ENCODE measurements at places on chromosomes 2 and 18.

DNA sequence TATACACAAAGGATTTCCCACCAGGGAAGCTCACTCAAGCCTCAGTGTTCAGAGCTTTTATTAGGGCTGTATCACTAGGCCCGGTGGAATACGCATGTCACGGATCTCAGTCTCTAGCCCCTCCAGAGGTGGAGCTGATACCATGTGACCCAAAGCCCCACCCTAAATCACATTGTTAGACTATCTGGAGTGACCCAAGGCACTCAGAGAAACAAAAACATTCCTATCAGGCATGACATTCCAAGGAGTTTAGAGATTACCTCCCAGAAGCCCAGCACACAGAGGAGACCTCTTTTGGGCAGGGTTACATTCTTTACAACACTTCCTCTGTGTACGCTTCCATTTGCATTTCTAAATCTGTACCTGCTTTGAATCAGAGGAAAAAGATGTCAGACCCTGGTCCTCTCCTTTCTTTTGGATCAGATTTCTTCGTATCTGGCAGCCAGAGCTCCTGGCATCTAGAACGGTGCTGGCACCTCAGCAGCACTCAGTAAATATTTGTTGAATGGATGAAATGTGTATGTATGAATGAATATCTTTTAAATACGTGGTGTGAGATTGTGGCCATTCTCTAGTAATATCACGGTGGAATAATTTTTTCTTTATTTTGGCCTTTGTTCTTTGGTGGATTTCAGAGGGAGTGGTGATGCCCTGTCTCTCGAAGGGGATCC is 37.7 kb upstream of the SMAD2 start:
- no peak for DNase-seq

DNA sequence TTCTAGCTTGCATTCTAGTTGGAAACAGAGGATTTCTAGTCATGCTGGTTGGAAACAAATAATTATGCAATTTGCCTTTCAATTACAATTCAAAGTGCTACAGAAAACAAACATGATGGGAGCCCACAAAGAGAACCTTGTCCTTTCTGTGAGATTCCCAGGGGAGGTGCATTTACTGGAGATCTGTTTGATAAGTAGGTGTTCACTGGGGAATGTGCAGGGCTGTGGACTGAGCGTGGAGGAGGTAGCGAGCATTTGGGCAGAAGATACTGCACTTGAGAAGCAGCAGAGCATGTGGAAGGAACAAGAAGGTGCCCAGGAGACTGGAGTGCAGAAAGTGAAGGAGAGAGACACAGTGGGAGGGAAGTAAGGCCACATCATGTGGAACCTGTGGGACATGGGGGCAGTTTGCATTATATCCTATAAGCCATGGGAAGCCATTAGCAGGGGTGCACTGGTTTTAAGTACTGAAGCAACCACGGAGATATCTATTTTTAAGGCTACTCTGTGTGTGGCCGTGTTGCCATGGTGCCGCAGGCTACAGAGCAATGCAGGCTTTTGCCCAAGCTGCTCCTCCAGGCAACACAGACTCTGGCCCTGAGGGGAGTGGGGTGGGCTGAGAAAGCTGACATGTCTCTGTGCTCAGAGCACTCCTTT is 154.0 kb downstream of the ANTXR1 start:
- peak; percentile 54 for DNase-seq

DNA sequence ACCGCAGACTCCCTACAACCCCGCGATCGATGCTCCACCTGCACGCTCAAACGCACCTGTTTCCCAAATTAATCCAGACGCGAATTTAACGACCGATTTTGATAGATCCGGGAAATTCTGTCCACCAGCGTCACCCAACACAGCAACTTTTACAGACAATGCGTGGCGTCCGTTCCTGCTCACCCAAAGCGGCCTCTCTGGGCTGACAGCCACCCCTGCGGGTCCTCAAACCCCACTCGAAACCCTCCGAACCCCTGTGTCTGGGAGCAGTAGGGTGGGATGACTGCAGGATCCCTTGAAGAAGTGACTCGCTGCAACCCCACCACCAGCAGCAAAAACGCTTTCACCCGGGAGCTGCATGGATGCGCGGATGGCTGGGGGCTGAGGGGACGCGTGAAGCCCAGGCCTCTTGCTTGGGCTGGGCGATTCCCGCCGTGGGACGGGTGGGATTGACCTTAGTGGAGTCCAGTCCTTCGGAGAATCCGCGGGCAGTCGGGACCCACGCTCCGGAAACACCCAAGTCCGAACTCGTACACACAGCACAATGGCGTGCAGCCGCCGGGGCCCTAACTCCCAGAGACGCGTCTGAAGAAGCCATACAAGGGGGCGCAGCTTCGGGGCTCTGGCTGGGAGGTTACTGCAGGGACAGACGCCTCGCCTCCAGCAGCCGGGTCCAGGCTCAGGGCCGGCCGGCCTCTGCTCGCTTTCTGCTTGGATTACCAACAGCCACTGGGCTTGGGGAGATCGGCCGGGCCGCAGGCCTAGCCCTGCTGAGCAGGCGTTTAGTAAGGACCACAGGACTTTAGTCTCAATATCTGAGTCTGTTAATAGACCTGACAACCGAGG is 31.1 kb upstream of the ATP6V1B1 start:
- DNase-seq = no peak

DNA sequence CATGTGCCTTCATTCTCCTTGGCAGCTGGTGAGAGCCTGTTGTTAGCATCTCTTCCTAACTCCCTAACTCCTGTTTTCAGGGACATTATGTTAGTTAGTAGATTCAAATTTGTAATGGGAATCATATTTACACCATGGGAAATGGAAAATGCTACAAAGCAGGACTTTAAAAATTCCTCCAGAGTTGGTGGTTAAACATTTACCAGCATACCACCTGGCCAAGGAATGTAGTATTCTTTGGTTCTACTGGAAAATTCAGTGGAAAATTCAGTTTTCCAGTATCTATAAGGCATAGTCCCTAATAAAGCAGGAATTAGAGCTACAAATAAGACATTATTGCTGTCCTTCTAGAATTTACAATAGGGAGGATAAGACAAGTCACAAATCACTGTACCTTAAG is 291.7 kb downstream of the GPD2 start:
- no peak for DNase-seq

DNA sequence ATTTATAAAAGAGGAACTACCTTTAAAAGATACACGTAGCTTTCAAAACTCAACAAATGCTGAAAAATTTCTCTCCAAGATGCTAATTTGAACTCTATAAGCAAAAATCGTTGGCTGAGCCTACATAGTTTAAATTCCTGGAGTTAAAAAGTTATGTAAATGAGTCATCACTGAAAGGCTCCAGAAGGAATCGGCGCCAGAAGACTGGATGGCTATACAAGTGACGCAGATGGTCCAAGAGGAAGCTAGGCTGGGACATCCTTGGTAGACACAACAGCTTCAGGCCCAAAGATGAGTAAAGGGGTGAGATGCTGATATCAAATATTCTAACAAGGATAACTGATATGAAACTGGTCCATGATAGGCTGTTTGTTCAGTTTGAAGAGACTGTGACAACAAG is 22.8 kb upstream of the DNAH6 start:
- no peak for DNase-seq

GRCh38 chr18:51789871-51790270 is 550.1 kb upstream of the DCC start:
- no peak for DNase-seq

DNA sequence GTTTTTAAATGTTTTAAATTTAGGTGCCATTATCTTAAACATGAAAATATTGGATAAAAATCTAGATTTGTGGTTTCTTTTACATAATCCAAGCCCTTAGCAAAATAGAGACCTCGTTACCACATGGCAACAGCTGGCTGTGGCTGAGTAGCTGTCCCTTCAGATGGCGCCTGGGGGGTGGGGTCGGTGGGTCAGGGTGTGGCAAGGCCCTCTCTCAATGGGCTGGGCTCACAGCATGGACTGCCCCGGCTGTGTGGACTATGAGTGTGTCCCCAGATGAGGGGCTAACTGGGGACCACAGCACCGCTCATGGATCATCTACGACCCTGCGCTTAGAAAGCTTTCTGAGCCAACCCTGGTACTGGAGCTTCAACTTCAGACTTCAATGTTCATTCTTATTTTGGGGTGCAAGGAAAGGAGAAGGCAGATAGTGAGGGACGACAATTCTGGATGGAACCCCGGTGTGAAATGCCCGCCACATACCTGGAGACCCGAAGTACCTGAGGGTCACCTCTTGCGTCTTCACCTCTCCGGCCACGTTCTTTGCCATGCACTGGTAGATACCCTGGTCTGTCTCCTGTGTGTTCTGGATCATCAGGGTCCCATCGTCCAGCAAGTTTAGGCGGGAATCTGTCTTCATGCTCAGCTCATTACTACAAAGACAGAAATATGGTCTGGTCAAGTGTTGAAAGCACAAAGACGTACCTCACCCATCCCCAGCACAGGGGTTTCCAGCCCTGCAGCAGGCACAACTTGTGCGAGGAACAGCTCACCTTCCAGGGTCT is 71.0 kb downstream of the PXDN start:
- DNase-seq = no peak

GRCh38 chr2:127075821-127076220 is 31.1 kb downstream of the BIN1 start:
- DNase-seq = no peak

GRCh38 chr18:373780-374179 is 105.9 kb upstream of the THOC1 start:
- DNase-seq = no peak

DNA sequence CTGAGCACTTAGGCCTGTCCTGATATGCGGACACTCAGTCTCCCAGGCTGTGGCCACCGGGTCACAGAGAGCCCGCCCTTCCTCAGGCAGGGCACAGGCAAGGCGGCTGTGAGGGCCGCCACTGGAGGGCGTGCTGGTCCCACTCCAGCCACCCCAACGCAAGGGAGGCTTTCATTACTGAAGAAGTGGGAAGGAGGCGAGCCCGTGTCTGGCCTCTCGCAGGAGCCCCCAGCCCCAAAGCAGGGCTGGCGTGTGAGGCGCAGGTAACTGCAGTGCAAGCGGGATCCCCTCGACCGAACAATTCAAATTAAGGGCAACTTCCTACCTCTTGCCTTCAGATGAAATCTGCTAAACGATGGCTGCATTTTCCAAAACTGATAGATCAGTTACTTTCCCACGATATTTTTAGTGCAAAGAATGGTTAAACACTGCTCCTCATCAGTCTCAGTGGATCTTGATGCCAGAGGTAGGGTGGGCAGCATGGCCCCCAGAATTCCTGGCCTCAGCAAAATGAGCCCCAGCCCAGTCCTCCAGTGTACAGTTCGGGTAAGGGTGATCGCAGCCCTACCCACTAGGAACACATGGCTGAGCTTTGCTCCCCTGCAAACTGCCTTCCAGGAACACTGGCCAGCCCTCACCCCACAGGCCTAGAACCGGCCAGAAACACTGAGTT is 97.2 kb downstream of the SEPTIN10 start:
- DNase-seq = no peak

GRCh38 chr18:26480897-26481795 is 67.2 kb downstream of the KCTD1 start:
- no peak for DNase-seq

GRCh38 chr18:21341141-21341540 is 99.1 kb downstream of the GREB1L start:
- DNase-seq = no peak

DNA sequence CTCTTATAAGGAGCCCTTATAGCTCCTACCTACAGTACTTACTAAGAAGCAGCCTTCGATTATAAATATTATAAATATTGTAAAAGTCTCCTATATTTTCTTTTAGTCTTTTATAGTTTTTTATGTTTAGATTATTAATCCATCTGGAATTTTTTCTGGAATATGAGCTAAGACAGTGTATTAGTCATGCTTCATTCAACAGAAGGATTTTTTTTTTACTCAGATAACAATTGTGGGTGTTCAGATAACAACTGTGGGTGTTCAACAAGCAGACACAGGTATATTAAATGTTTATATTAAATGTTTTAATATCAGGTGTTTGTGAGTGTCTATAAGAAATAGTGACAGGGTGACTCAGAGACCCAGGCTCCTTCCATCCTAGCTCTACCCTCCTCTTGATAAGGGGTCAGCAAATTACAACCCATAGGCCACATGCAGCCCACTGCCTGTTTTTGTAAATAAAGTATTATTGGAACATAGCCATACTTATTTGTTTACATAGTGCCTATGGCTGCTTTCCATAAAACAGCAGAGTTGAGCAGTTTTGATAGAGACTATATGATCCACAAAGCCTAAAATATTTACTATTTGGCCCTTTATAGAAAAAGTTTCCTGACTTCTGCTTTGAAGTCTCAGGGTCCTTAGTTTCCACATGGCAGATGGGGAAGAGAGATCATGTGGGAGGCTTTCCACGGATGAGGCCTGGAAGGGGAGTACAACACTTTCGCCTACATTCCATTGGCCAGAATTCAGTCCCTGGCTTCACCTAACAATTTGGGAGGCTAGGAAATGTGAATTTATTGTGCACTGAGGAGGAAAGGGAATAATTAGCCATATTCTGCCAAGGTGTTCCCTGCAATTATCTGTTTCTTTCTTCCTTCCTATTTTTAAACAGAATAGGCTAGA is 4.3 kb upstream of the SPATS2L start:
- DNase-seq = no peak

DNA sequence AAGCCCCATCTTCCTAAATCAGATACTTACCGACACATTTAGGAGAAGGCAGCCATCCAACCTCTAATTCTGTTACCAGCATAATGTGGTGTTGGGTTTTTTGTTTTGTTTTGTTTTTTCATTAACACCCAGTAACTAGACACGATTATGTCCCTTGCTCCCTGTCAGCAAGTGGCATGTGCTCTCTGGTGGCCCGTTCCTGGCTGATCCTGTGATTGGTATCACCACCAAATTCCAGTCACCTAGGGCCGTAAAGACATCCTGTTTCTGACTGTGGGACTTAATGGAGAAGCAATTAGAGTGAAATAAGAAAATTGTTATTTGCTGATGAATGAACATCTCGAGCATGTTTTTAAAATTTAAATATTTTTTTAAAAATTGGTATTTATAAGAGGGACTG is 5.9 kb upstream of the DLX1 start:
- no peak for DNase-seq

- no peak for DNase-seq
Observed at GRCh38 chr2:26162963-26163362, 9.9 kb upstream of the GAREM2 start.

DNA sequence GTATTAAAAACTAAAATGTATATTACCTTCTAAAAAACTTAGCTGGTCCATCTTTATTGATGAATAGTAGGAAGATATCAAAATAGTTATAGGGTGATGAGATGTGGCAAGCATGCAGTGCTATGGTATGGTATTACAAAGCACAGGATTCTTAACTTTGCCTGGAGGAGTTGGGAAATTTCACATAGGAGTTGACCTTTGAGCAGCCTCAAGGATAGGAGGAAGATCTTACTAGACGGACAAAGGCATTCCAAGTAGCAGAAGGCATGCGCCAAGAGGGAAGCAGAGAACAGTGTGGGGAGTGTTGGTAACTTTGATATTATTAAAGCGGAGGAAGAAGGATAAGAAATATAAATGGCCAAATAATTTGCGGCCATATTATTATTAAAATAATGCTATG is 60.0 kb downstream of the TTC21B start:
- DNase-seq = no peak

GRCh38 chr2:32925283-32925815 is 21.4 kb upstream of the LTBP1 start:
- no peak for DNase-seq

GRCh38 chr2:203061346-203061745 is 46.7 kb downstream of the NBEAL1 start:
- no peak for DNase-seq
